Hematopoietic multipotent progenitor cell treated with erythropoietin and hydrocortisone succinate and interleukin-3 and kit ligand, for 15 days (in vitro differentiated cells): ENCODE measurements at places on chromosomes 16 and 17.

- no peak for DNase-seq
These were observed 10.3 kb upstream of the IRF8 start for GRCh38 chr16:85888405-85889331.

GRCh38 chr16:69503244-69503643 is 62.5 kb upstream of the NFAT5 start:
- no peak for DNase-seq

GRCh38 chr16:87840271-87840978 is 28.9 kb downstream of the SLC7A5 start:
- no peak for DNase-seq

GRCh38 chr17:75006653-75007052 is 5.8 kb upstream of the MRPL58 start:
- peak; percentile 32 for DNase-seq

GRCh38 chr16:25841761-25842160 is 150.0 kb downstream of the HS3ST4 start:
- no peak for DNase-seq
